ENCODE measurements at places on chromosomes 13 and 19.

DNA sequence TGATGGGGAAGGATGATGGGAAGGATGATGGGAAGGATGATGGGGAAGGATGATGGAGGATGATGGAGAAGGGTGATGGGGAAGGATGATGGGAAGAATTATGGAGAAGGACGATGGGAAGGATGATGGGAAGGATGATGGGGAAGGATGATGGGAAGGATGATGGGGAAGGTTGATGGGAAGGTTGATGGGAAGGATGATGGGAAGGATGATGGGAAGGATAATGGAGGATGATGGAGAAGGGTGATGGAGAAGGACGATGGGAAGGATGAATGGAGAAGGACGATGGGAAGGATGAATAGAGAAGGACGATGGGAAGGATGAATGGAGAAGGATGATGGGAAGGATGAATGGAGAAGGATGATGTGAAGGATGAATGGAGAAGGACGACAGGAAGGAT, 13.5 kb downstream of the C2CD4C start:
- no peak for DNase-seq

DNA sequence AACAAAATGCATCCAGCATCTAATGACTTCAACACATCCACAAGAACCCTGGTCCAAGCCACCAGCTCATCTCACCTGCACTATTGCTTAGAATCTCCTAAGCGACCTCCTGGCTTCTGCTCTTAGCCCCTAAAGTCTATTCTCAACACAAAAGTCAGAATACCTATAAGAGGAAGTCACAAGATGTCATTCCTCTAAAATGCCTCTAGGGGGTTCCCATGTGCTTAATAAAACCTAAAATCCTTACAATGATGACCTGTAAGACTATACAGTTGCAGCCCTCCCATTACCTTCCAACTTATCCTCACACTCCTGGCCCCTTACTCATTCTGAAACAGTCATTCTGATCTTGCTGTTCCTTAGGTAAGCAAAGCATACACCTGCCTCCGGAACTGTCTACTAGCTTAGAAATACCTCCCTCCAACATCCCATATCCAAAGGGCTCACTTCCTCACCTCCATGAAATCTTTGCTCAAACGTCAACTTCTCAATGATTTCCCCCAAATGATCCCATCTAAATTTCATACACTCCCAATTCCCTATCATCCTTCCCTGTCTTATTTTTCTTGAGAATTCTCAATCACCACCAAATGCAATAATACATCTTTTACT, 10.0 kb downstream of the ATP7B start:
- DNase-seq = no peak

- no peak for DNase-seq
Observed at GRCh38 chr13:113641426-113641825, 16.6 kb downstream of the ATP4B start.

DNA sequence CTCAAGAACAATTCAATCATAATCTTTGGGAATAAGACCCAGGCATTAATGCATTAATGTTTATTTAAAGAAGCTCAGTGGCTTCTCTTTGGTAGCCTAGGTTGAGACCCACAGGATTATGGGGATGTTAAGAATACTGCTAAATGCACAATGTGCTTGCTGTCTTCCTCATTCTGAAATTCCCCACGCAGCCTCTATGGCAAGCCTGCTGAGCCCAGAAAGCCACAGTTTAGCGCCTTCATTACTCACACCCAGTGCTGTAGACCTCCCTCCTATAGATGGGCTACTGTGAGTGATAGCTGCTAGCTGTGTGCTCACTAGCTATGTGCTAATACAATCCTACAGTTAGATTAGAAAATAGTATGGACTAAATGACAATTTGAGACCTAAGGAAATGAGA, 90.6 kb downstream of the TNFSF13B start:
- no peak for DNase-seq

GRCh38 chr13:110424569-110425443, 117.7 kb downstream of the COL4A2 start:
- DNase-seq = no peak

DNA sequence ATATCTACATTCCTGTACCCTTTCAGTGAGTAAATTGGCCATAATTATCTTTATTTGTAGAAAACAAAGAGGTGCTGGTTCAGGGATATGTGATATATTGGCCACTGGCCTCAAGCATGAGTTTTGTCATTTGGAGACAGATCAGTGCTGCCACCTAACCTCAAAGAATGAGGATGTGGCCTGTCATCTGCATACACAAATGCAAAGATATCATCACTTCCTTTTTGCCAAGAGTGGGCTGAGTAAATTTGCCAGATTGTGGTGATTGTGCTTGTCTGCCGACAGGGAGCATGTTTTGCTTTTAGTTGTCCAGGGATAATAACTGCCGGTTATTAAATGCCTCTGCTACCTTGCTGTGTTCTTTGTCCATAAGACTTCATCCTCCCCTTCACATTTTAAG, 44.2 kb downstream of the WASF3 start:
- no peak for DNase-seq

DNA sequence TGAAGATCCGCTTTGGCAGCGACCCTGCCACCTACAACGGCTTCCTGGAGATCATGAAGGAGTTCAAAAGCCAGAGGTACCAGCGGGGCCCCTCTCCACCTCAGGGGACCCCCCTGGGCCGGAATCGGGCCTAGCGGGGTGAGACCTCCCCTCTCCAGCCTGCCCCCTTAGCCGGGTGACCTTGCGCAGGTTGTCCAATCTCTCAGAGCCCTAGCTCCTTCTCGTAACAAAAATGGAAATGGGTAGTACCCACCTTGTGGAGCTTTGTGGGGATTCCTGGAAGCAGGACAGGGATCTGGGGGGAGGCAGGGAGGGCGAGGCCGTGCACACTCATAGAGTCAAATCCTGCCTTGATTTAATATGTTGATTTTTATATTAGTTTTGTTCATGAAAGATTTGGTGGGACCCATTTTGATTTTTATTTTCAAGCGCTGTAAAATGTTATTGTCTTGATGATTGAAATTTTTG, 658 bp downstream of the SIN3B start:
- DNase-seq = no peak

- no peak for DNase-seq
Observed at GRCh38 chr13:110306340-110306959, 507 bp downstream of the COL4A1 start.

All from nucleus accumbens (tissue), 56 donors.